ENCODE measurements at places on chromosomes 16 and 17.

- DNase-seq, result no peak
These were observed 740 bp upstream of the CMIP start for GRCh38 chr16:81443688-81444447.

GRCh38 chr17:62666061-62666800 lies 38.8 kb downstream of the MRC2 start:
- no peak for DNase-seq

- DNase-seq, result peak; percentile 87
These were observed 1.1 kb downstream of the FHOD1 start for GRCh38 chr16:67246081-67246755.

- DNase-seq, result no peak
These were observed 53.2 kb downstream of the MYH11 start for GRCh38 chr16:15803618-15804017.

- DNase-seq, result peak; percentile 63
These were observed 2.8 kb downstream of the TOB1 start for GRCh38 chr17:50863221-50863843.

DNA sequence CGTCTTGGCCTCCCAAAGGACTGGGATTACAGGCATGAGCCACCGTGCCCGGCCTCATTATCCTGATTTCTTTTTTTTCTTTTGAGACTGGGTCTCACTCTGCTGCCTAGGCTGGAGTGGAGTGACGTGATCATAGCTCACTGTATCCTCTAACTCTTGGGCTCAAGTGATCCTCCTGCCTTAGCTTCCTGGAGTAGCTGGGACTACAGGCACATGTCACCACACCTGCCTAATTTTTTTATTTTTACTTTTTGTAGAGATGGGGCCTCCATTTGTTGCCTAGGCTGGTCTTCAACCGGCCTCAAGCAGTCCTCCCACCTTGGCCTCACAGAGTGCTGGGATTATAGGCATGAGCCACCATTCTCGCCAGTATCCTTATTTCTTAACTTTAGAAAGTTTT lies 3.5 kb downstream of the TENT4B start:
- no peak for DNase-seq

- DNase-seq, result no peak
These were observed 655 bp upstream of the GPR139 start for GRCh38 chr16:20074099-20074991.

DNA sequence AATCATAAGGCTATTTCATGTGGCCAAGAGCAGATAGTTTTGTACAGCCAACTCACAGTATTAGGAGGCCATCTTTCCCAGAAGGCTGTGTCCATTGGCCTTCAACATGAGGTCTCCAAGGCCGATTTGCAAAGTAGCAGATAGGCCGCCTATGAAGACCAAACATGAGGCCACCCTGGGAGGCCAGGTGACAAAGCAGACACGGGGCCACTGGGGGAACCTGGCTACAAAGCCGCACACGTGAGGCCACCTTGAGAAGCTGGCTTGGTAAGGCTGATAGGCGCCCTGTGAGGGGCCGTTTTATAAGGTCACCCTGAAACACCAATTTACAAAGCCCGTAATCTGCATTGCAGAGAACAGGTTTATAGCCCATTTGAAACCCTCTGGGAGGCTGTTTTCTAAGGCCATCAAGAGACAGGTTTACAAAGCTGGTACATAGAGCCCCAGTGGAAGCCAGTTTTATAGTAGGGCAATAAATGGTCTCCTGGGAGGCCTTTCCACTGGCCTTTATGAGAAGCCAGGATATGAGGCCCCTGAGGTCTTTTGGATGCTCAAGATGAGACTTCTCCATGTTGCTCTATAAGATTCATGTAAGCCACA lies 4.9 kb downstream of the KDM8 start:
- no peak for DNase-seq

DNA sequence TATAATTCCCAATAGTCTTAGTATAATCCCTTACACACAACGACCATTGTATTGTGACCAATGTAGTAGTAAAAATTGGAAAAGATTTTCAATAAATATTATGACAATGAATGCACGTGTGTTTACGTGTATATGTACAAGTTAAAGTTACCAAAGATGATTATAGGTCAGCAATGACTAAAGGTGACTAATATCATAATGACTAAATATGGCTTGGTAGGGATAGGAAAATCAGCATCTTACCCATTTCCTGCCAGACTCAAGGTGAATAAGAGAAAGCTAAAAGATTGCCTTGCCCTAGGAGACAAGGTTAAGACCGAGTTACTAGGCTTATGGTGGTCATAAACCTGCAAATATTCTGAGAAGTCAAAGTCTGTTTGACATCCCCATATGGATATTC lies 34.4 kb downstream of the CPD start:
- no peak for DNase-seq

DNA sequence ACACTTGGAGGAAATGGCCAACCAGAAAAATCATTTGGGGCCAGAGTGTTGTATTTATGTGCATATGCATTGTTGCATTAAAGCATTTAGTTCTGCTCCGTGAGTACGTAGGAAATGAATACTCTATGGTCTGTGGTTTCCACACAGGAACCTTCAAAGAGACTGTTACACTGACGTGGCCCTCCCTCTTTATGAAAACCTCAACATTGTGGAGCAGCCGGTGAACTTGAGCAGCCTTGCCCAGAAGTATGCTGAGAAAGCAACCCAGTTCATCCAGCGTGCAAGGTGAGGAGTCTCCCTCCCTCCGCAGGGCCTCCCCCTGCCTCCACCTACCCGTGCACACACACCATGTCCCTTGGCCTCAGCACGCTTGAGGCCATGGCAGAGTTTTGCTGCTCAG lies 65.2 kb downstream of the ARSG start:
- peak; percentile 75 for DNase-seq

DNA sequence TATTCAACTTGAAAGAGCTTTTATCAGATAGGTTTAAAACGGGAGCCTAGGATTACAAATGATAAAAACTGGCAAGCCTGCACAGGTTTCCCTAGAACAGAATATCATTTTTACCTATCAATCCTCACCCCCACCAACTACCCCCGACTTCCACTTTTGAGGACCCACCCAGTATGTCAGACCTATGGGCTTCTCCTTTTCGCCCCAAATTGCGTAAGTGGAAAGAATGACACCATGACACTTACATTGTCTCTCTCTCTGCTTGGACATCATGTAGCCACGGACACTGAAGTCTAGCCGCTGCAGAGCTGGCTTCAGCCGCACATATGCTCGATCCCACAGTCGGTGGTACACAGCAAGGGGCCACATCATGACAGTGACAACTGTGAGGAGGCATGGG lies 7.4 kb upstream of the PSMC3IP start:
- DNase-seq, result no peak

- no peak for DNase-seq
These were observed 1.8 kb upstream of the MYADML2 start for GRCh38 chr17:81948635-81949378.

DNA sequence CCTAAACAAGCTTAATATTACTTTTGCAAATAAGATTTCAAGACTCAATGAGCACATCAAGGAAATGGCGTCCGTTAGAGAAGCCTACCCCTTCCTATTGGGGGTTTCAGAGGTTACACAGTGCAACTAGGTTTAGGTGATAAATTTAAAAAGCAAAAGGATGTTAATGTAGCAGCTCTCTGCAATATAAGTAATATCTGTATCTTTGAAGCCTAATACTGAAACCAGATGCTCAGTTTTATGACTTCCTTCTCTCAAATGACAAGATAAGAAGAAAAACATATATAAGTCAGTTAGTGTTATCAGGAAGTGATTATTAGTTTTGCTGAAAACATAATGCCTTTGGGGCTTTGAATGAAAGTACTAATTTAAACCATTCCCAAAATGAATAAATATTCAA lies 54.3 kb upstream of the MED13 start:
- DNase-seq, result peak; percentile 77

GRCh38 chr16:88194397-88195268 lies 188.1 kb upstream of the ZNF469 start:
- no peak for DNase-seq

DNA sequence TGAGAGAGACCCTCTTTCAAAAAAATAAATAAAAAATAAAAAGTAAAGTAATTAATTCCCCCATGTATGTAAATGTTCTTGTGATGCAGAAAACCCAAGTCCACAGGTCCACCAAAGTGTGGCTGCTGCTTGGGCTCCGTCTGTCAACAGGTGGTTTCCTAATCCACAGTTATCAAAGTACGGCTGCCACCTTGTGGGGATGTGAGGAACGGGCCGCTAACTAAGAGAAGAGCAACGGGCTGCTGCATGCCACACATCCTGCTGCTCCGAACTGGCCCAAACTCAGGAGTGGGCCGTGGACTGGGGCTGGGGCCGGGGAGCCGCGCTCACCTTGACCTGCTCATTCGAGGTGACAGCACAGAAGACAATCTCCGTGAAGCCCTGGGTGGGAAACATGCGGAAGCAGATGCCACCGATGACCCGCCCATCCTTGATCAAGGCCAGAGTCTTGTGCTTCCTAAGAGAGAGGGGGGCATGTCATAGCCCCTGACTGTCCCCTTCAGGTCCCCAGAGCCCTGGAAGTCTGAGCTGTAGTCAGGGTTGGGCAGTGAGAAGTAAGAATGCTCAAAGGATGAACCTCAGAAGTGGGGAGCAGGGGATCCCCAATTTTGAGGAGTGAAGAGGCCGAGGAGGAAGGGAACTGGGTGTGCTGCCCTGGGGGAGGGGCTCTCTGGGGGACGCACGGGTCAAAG lies 4.3 kb downstream of the KAT2A start:
- peak; percentile 94 for DNase-seq

- DNase-seq, result no peak
These were observed 7.5 kb downstream of the POLR2C start for GRCh38 chr16:57469917-57470470.

DNA sequence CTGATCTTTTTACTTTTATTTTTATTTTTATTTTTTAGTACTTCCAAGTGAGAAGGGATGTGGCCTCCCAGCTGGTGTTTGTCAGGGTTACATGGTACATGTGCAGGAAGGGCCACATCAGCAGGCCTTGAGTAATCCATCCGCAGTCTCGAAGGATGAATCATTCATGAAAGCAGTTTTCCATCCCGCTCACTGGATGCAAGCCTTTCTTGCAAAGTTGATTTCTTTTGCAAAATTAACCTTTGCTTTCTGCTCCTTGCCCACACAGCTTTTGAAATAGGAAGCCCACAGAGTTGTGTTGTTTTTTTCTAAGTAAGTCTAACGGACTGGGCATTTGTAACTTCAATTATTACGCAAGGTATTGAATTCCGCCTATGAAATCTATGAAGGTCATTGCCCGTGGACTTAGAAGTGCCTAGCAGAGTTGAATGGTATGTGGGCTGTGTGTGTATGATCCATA lies 157.4 kb downstream of the PRKCA start:
- no peak for DNase-seq

DNA sequence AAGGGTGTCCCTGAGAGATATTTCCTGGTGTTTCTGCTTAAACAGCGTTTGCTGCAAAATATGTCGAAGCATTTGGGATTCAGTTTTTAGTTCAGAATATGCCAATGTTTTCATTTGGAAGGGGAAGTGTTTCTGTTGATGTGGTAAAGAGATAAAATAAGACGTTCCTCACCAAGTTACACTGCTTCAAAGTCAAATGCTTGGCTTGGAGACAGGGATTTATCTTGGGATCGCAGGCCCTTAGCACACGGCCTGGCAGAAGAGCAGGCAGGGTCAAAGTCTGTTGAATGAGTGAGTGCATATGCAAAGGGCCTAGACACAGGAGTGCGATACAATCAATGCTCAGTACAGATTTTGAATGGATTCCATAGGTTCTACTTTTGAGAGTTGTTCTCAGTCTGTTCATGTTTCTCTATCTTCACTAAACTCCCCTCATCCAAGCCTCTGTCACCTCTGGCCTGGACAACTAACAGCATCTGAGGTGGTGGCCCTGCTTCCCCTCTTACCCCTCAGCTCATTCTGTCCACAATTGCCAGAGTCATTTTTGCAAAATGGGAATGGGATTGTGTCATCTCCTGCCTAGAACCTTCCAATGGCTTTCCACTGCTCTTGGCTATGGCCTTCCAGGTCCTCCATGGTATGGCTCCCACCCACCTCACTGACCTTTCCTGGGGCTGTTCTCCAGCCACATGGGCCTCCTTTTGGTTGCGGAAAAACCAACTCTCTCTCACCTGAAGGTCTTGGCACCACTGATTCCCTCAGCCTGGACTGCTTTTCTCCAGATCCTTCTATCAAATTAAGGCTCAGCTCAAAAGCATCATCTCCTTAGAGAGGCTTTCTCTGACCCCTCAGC lies 3.2 kb downstream of the DEXI start:
- no peak for DNase-seq

DNA sequence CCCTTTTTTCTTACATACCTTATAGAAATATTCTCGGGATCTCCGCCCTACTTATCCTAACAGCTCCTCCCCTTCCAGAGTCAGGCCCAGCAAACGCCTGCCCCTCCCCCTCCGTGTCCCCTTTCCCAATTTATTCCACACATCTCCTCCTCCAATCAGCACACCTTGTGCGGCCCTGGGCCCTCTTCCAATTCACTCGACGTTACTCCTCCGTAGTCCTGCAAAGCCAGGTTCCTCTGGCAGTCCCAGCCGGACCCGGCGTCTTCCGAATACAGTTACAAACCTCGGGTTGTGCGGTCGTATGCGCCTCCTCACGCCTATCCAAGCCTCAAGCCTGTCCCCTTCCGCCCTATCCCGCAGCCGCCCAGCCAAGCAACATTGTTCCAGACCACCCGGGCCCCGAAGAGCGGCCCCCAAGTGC lies 677 bp downstream of the CBX1 start:
- DNase-seq, result no peak

DNA sequence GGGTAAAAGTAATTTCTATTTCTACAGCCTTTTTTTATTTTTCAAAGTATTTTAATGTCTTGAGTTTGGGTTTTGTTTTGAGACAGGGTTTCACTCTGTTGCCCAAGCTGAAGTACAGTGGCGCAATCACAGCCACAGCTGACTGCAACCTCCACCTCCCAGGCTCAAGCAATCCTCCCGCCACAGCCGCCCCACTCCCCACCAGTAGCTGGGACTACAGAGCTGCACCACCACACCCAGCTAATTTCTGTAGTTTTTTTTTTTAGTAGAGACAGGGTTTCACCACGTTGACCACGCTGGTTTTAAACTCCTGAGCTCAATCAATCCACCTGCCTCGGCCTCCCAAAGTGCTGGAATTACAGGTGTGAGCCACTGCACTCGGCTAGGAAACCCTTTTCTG lies 44.0 kb downstream of the TUBD1 start:
- DNase-seq, result peak; percentile 93

GRCh38 chr17:43020789-43021740 lies 1.1 kb downstream of the VAT1 start:
- no peak for DNase-seq

- DNase-seq, result no peak
These were observed 20.8 kb upstream of the PIK3R5 start for GRCh38 chr17:8986295-8986694.

GRCh38 chr16:25013049-25013448 lies 2.1 kb downstream of the ARHGAP17 start:
- no peak for DNase-seq
